NB4 (cell line): ENCODE measurements at places on chromosomes 1 and 21.

- DNase-seq, result peak; percentile 85
These were observed 28.4 kb downstream of the TMCC2 start for GRCh38 chr1:205255941-205256780.

DNA sequence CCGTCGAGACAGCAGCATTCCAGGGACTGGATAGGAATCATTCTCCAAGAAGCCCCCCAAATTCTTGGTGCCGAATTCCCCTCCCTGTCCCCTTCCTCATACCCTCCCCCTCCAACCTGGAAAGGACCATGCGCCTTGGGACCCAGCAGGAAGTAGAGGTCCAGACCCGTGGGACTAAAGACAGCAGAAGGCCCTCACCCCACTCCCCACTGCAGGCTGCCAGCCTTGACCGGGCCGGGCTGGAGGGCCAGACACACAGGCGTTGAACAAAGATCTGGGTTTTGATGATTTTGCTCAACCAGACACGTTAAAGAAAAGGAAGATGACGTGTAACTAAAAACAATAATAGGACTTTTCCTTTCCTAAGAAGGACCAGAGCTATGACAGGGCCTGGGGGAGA, 286.5 kb downstream of the NPHP4 start:
- DNase-seq, result no peak

DNA sequence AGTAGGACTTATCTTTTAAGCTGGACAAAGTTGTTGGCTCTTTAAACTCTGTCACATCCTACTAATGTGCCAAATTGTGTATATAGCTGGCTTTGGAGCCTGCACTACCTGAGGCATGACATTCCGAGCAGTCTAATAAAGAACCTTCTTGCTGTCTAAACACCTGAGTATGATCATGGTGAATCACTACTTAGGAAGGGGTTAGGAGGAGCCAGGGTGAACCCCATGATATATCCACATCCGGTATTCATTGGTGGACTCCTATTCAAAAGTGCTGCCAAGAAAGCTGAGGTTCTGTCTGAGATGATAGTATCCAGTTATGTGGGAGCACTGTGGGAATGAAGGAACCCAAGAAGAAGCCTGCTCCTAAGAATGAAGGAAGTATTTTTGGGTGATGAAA, 27.1 kb downstream of the CRNN start:
- DNase-seq, result no peak

DNA sequence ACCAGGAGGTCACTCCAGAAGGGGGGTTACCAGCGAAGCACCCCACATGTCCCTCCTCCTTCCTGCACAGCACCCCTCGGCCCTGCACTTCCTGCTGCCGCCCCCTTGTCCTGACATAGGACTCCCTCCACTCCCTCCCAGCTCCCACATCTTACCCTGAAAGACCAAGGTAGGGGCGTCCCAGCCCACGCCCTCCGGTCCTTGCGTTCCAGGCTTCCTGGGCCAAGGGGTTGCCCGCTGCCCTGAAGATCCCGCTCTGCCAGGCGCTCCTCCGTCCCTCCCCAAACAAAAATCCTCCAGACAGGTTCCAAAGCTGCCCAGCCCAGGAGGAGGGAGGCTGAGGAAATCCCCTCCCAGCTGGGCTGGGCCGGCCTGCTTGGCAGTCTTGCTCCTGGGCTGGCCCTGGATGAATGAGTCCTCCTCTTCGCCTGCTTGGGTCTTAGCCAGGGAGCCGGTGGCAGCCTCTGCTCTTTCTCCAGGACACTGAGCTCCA, at the start of gene RHBDL2:
TSS of gene RHBDL2 (minus strand) at position 304 of the 493 bp plus-strand sequence. CDS start 22,618 bp downstream, outside the sequence.
- DNase-seq, result no peak

- DNase-seq, result no peak
These were observed 2.8 kb downstream of the CSF1 start for GRCh38 chr1:109913360-109913879.

DNA sequence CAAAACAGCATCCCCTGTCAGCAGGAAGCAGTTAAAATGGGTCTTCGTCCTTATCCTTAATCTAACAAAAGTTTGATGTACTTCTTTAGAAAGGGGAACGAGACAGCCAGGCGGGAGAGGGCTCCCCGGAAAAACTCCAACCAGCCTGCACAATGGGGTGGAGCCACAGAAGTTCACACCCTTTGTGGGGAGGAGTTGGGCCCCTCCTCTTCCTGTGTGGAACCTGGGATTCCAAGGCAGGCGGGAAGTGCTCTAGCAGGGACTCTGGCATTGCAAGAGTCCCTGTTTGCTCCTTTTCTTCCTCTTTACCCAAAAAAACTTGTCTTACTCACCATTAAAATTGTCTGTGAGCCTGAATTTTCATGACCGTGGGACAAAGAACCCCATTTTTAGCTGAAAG, 47.7 kb downstream of the FCRL5 start:
- no peak for DNase-seq

- peak; percentile 84 for DNase-seq
These were observed 8.3 kb upstream of the SLC2A1 start for GRCh38 chr1:42966688-42967612.

DNA sequence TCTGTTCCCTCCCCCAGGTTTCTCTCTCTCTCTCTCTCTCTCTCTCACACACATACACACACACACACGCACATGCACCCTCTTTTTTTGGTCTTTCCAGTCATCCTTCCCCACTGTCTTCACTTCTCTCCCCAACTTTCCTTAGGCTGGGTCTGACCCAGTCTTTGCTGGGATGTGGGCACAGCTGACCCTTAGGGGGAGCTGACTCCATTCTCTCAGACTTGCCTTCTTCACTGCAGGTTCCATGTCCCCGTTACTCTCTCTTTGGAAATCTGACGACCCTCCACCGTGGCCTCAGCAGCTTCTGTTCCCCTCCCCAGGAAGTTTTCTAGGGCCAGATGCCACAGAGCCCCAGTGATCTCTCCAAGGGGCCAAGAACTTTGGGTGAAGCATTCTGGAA, 2.1 kb downstream of the DISP3 start:
- DNase-seq, result no peak

GRCh38 chr21:17044696-17045095, 468.1 kb upstream of the CXADR start:
- DNase-seq, result no peak

DNA sequence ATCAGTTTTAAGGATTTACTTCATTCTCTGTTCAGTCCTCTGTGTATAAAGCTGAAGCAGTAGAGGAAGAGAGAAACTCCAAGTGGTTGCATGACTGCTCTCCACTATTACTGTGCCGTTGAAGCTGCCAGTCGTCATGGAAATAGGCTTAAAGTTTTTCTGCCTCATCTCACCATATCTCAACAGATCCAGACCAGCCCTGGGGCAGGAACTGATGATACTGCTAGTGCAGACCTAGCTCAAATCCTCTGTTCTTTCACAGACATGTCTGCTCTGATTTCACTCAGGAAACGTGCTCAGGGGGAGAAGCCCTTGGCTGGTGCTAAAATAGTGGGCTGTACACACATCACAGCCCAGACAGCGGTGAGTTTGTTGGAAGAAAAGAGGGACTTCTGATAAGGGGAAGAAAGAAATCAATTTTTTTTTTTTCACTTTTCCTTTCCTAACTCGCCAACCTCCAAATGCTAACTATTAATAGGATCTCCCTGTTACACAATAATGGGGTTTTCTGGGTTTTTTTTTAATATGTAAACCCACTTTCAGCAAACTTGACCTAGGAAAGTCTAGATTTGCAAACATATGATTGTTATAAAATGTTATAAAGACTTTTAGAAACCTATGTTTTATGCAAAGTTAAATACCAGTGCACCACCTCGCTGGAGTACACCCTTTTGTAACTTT, 22.2 kb upstream of the STRIP1 start:
- no peak for DNase-seq

GRCh38 chr1:21340230-21340945, 50.1 kb upstream of the ECE1 start:
- DNase-seq, result no peak

DNA sequence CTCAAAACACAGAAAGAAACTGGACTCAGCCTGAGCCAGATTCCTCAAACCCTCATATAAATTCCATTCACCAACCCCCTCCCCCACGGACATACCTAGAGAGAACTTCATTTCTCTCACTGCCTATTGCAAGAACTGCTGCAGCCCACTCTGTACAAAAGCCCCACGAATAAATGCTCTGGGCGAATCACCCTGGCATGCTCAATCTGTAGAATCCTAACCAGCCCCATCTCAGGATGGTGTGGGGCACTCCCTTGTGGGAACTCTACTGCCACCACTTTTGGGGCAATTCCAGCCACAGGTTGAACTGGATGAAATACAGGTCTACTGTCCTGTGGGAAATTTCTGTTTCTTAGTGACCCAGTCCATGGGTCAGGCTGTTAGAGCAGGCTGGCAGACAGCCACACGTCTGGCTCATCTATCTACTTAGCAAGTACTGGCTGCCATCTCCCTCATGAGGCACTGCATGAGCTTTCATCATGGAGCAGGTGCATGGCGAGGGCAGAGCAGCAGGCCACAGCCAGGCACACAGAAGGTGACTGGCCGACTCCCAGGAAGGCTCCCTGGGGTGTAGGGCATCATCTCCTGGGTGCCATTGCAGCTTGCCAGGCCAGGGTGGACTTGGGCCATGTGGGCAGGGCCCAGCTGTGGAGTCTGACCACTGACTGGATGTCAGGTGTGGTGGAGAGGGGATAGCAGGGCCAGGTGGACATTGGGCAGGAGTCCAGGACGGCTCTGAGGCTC, 1.6 kb upstream of the C1orf35 start:
- no peak for DNase-seq

DNA sequence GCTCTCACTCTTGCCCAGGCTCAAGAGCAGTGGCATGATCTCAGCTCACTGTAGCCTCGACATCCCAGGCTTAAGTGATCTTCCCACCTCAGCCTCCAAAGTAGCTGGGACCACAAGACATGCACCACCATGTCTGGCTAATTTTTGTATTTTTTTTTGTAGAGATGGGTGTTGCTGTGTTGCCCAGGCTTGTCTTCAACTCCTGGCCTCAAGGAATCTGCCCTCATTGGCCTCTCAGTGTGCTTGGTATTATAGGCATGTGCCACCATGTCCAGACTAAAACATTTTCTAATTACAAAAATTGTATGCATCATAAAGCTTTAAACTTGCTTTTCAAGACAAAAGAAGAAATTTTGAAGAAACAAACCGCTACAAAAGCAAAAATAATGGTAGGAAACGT, 20.1 kb downstream of the CBR1 start:
- DNase-seq, result no peak

DNA sequence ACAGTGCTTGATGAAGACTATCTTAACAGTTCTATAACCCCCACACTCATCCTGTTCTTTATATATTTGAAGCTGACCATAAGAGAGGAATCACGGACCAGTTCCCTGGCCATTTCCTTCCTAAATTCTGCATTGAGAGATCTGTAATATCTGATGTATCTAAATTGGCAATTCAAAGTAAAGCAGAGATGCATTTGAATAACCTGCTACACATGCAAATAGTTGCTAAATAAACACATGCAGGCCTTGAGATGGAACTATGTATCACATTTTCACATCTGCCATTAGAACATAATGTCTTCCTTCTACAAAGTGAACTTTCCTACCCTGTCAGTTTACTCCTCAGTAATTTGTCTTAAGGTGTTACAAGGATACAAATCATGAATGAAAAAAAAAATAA, 20.4 kb upstream of the PGBD2 start:
- no peak for DNase-seq

- DNase-seq, result no peak
These were observed 4.1 kb downstream of the ARMH1 start for GRCh38 chr1:44678626-44679025.

DNA sequence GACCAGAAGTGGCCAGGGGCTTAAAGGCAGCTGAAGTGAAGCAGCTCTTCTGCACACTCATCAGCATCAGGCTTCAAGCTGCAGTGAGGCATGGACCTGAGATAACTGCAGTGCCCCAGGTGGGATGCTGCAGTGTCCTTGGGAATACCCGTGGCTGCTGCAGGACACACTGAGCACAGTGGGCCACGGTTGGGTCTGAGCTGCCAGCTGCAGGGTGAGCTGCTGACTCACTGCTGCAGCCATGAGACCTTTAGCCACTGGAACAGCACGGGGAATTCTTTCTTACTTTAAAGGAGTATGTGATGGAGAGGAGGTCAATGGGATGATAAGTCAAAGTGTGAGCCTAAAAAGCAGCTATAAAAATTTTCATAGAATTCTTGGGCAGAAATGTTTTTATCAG, 102.1 kb downstream of the XCL2 start:
- DNase-seq, result no peak

- DNase-seq, result peak; percentile 73
These were observed 7.0 kb downstream of the CDKN2C start for GRCh38 chr1:50976890-50977574.
